Left forelimb (tissue), 1 donor: ENCODE measurements at places on chromosomes 2 and 18.

GRCh38 chr2:240925191-240925567 lies 19.0 kb downstream of the CROCC2 start:
- DNase-seq: no peak

- no peak for DNase-seq
Measured at GRCh38 chr2:191012845-191013681, 908 bp downstream of the STAT1 start.

DNA sequence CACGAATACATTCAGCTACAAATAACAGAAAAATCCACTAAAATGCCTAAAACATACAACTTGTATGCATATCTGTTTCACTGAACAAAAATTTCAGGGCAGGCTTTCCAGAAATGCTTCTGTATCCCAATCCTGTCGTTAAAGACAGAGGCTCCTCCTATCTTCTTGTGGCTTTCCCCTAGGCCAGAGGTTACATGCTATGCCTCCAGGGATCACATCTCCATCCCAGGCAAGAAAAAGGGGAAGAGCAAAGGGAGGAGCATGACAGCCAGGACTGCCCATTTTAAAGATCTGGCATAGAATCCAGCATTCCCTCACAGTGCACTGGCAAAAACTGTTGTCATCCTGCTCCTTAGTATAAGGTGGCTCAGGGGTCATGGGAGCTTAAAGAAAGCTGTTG lies 268.7 kb upstream of the SETBP1 start:
- DNase-seq: no peak

DNA sequence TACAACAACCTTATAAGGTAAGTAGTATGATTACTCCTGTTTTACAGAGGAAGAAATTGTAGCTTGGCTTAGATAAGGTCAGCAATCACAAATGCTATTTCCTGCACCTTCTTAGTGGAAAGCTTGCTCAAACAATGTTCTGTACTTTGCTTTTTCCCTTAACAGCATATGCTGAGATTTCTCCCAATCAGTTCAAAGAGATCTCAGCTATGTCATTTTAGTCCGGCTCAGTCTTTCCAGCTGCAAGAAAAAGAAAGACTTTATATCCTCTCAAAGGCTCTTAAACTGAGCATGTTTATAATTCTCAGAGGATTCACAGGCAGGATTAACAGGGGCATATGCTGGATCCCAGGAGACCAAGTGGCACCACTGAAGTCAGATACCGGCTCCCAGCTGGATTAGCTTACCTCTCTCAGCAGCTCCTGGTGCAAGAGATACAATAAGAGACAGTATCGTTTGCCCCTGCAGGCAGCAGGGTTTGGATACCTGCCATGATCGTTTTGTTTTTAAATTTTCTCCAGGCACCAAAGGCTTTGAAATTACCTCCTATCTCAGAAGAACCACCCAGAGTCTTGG lies 29.5 kb downstream of the KIAA2012 start:
- DNase-seq: no peak

DNA sequence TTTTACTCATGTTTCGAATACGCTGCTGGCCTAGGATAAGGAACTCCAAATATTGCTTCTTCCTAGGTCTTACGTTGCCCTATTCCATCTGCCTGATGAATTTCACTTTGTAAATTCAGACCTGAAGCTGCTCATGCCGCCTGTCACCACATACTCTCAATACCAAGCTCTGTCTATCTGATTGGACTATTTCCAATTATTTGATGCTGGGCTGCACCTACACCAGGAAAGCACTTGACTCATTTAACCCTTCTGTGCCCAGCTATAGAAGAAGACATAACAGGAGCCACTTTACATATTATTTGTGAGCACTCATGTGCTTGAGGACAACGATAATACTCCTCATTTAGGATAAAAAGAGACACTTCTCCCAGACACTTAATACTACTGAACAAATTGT lies 1293.9 kb upstream of the LRRTM1 start:
- no peak for DNase-seq

GRCh38 chr2:31241625-31242270 lies 7.8 kb downstream of the EHD3 start:
- no peak for DNase-seq

DNA sequence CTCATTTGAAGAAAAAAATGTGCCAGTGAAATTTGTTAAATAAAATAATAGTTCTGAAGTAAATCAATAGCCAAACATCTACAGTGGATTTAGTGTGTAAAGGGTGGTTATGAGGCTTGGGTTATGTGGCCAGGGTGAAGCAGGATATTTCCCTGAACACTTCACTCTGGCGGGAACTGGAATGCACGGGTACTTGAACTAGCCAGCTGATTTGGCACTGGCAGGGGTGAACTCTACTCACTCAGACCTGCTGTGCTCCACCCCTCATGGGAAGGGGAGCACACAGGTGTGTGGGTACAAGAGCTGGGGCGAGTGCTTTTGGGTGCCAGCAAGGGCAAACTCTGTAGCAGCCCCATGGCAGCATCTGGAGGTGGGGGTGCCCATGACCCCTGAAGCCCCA lies 278.2 kb downstream of the CALCRL start:
- DNase-seq: no peak

GRCh38 chr2:3533836-3534235 lies 14.5 kb upstream of the ADI1 start:
- no peak for DNase-seq

- DNase-seq: no peak
Measured at GRCh38 chr18:23126376-23127056, 8.8 kb upstream of the CABLES1 start.

DNA sequence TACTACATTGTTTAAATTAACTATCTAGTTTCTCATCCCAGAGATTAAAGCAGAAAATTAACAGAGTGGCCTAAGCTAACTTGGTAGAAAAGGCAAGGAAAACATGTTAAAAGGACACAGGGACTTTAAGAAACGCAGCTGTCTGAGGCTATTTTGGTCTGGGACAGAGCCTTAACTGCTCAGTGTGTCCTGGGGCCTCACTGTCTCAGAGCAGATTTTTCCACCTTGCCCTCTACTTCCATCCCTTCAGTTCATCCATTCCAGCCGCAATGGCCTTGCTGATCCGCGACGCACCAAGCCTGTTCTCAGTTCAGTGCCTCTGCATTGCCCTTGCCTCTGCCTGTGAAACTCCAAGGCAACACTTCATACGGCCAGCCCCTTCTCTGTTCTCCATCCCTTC lies 114.9 kb upstream of the OSR1 start:
- DNase-seq: no peak

- DNase-seq: no peak
Measured at GRCh38 chr2:98623657-98624056, 15.3 kb downstream of the UNC50 start.

- no peak for DNase-seq
Measured at GRCh38 chr2:170462433-170463205, 252.5 kb upstream of the SP5 start.

DNA sequence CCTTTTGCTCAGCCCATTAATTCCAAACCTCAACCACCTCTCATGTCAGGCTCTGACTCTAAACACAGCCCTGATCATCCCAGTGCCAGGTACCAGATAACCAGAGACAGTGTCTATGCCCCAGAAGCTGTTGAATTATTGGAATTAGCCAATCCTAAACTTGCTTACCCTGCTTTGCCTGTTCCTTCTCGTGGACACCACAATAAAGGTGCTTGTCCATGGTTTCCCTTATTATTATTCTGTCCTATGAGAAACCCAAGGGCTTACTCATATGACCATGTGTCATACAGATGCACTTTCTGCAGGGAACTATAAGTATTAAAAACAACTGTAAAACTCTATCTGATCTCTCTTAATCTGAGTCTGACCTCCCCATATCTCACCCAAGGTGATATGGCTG lies 2193.8 kb upstream of the PIK3C3 start:
- DNase-seq: no peak

- DNase-seq: peak; percentile 64
Measured at GRCh38 chr18:79852561-79853302, 55.0 kb downstream of the KCNG2 start.

GRCh38 chr18:48806551-48807261 lies 144.1 kb downstream of the SMAD7 start:
- DNase-seq: peak; percentile 61

DNA sequence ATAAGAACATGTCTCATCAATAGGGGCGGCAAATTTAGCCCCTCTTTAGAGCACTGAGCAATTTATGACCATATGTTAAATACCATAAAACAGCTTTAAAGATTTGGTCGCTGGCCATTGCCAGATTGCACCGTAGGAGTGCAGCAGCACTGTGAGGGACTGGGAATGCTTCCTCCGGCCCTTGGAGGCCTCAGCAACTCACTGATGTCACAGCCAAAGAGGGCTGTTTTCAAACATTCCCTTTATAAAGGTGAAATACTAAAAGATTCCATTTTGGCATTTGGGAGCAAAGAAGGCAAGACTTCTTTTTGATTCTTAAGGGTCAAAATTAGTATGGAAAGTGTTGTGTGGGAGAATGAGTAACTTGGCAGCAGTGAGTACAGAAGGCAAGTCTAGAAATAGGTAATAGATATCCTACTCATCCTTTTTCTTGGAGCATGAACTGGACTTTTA lies 63.7 kb downstream of the BABAM2 start:
- no peak for DNase-seq

DNA sequence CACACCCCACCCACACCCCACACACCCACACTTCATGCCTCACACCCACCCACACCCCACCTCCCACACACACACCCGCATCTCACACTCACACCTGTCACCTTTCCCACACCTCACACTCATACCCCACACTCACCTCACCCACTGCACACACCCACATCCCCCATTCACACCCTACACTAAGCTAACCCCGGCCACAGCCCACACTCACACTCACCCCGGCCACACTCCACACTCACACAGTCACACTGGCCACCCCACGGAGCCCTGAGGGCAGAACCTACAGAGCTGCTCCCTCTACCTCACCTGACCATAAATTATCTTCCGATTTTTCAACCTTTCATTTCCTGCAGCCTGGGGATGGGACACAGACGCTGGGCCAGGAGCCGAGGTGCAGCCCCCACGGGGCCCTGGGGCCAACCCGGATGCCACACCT lies 241.3 kb downstream of the HDAC4 start:
- peak; percentile 45 for DNase-seq

GRCh38 chr2:66082581-66082980 lies 352.3 kb upstream of the MEIS1 start:
- no peak for DNase-seq

- no peak for DNase-seq
Measured at GRCh38 chr18:62799977-62800376, 84.6 kb downstream of the PHLPP1 start.

- DNase-seq: no peak
Measured at GRCh38 chr18:47163241-47163640, 12.9 kb downstream of the IER3IP1 start.

DNA sequence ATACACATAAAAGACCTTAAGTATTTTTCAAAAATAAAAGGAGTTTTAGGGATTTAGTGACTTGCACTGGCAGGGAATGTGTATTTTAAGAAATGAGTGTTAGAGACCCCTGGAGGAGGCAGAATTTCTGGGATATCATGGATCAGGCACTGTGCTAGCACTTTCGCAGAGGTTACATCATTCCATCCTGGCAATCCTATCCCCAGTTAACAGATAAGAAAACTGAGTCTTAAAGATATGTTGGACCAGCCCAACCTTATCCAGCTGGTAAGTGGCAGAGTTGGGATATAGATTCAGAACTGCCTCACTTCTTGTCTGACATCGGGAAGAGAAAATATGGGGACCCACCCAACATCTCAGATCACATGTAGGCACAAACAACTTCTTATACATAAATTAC lies 160.3 kb upstream of the EPAS1 start:
- DNase-seq: no peak

- DNase-seq: no peak
Measured at GRCh38 chr2:200735061-200735460, 76.6 kb upstream of the BZW1 start.

DNA sequence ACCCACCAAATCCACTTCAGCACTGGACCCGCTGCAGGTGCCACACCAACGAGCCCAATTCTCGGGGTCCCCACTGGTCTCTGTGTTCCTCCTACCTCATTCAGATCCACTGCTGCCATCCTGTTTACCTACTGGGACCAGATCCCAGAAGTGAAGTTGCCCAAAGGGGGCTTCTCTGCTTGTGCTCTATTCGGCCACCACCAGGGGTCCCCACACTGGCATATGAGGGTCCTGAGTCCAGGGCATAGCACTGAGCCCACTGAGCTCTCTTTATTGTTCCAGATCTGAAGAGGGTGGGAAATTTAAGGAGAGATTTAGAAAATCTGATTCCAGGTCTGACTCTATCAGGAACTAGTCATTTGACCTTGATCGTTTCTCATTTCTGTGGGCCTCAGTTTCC lies 2.4 kb downstream of the GPR45 start:
- DNase-seq: no peak

GRCh38 chr2:64359892-64360657 lies 93.9 kb upstream of the LGALSL start:
- DNase-seq: no peak

GRCh38 chr18:62033756-62034155 lies 140.9 kb upstream of the RNF152 start:
- no peak for DNase-seq

DNA sequence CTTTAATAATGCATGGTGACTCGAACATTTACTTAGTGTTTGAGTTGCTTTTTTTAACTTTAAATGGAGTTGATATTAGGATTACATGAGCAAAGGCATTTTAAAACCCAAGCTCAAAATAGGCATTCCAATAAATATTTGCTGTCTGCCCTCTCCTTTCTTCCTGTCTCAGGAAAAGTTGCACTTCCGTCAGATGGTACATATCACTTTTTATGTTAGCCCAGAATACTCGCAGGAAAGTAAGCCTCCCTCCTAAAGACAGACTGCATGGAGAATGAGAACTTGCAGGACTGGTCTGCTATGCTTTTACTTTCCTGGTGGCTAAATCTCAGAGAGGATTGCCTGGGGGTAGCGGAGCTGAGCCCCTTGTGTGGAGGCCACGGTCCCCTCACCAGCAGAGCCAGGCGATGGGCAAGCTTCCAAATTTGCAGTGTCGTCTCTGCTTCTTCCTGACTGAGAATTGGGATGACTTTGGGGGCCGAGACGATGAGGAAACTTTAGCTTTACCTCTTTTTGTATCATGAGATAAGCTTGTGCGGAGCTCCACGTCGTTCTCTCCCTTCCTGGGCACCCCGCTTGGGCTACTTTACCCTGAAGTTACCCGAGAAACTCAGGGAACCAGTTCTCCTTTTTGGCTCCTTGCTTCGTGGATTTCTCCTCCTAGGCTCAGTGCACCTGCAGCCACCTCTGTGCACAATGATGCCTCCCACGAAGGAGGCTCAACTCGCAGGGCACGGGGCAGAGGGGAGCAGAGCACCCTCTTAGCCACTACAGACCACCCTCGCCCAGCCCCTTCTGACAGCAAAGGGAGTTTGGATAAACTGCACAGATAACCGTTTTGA lies 223.3 kb downstream of the SH3RF3 start:
- no peak for DNase-seq

- no peak for DNase-seq
Measured at GRCh38 chr2:3147651-3148530, 229.7 kb downstream of the EIPR1 start.

DNA sequence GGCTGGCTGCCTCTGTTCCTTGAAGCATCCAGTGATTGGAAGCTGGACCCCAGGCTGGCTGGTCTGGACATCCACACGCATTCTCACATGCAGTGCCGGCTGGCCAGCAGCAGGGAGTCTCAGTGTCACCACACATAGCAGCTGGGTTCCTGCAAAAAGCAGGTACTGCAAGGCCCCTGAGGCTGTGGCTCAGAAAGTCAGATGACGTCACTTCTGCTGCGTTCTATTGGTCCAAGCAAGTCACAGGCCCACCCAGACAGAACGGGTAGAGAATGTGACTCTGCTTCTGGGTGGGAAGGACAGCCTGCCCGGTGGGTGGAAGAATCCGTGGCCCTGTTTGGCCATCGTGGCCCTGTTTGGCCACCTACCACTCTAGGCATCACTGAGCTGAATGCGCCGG lies 51.3 kb upstream of the SPP2 start:
- no peak for DNase-seq

- DNase-seq: no peak
Measured at GRCh38 chr2:221050020-221050795, 521.9 kb downstream of the EPHA4 start.
